ENCODE measurements at places on chromosomes 16 and 17.

DNA sequence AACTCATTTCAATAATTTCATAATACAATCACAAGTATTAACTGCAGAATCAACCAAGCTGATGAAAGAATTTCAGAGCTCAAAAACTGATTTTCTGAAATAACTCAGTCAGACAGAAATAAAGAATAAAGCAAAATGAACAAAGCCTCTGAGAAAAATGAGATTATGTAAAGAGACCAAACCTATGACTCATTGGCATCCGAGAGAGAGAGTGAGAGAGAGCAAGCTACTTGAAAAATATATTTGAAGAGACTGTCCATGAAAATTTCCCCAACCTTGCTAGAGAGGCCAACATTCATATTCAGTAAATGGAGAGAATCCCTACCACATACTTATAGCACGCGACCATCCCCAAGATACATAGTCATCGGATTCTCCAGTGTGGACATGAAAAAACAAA is 1376.4 kb downstream of the CDH11 start:
- no peak for DNase-seq

- DNase-seq = peak; percentile 71
Observed at GRCh38 chr16:47143677-47144558, at the start of gene NETO2. TSS of gene NETO2 (minus strand) at chr16:47143945. CDS start at chr16:47143612, 333 bp downstream.

DNA sequence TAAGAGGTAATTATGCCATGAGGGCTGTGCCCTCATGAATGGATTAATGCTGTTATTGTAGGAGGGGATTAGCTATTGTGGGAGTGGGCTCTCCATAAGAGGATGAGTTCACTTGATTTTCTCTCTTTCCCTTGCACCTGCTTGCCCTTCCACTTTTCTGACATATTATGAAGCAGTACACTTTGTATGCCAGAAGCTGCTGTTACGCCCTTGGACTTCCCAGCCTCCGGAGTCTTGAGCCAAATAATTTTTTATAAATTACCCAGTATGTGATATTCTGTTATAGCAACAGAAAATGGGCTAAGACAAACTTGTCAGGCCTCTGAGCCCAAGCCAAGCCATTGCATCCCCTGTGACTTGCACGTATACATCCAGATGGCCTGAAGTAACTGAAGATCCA is 38.4 kb downstream of the PSMD12 start:
- DNase-seq = no peak

GRCh38 chr17:15973016-15973415 is 26.5 kb downstream of the ZSWIM7 start:
- no peak for DNase-seq

GRCh38 chr16:57700781-57701551 is 6.4 kb downstream of the DRC7 start:
- no peak for DNase-seq

GRCh38 chr17:71480099-71480498 is 640.7 kb upstream of the SOX9 start:
- no peak for DNase-seq

- DNase-seq = no peak
Observed at GRCh38 chr16:58027161-58027915, 1.8 kb downstream of the MMP15 start.

DNA sequence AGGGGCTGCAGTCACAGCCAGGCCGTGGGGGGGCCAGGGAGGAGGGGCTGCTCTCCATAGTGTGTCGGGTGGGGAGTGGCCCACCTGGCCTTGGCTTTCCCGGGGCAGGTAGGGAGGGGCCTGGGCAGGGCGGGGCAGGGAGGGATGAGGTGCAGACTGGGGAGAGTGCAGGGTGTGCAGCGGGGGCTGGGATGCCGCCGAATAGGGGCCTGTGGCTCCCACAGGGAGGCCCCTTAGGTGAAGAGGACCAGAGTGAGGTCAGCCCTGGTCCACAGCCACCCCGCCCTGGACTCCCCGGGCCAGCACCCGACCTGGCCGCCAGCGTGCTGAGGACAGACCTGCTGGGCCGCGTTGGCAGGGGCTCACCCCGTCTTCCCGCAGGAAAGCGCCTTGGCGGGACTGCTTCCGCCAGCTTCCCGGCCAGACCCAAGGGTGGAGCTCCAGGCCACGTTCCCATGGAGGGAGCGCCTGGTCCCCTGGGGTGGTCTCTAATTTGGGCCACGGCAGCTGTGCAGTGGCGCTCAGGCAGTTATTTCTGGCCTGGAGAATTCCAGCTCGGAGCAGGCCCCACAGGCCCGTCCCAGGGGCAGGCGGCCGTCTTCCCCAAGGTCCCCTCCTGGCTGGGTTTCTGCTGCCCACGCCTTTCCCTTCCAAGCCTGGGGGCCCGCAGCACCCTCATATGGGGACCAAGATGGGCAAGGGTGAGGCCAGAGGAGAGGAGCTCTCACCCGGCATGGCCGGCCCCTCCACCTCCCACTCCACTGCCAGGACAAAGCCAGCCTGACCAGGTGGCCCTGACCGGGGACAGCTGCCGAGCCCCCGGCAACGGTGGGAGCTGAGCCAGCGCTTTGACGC is 27.9 kb downstream of the CACNA1H start:
- no peak for DNase-seq

DNA sequence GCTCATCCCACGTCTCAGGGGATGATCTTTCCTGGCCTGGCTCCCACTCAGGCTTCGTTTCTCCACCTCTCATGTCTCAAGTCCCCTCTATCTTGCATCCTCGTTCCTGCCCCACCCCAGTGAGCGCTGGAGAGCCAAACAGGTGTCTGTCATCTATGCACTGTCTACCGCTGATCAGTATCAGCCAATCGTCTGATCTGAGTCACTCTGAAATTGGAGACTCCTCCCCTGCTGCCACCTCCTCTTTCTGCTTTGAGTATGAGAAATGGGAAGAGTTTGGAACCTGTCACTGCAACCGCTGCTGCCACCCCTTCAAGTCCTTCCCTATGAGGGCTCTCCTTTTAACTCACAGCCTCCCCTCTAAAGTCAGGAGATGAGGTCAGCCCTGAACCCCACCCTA is 28.0 kb downstream of the FZD2 start:
- no peak for DNase-seq

DNA sequence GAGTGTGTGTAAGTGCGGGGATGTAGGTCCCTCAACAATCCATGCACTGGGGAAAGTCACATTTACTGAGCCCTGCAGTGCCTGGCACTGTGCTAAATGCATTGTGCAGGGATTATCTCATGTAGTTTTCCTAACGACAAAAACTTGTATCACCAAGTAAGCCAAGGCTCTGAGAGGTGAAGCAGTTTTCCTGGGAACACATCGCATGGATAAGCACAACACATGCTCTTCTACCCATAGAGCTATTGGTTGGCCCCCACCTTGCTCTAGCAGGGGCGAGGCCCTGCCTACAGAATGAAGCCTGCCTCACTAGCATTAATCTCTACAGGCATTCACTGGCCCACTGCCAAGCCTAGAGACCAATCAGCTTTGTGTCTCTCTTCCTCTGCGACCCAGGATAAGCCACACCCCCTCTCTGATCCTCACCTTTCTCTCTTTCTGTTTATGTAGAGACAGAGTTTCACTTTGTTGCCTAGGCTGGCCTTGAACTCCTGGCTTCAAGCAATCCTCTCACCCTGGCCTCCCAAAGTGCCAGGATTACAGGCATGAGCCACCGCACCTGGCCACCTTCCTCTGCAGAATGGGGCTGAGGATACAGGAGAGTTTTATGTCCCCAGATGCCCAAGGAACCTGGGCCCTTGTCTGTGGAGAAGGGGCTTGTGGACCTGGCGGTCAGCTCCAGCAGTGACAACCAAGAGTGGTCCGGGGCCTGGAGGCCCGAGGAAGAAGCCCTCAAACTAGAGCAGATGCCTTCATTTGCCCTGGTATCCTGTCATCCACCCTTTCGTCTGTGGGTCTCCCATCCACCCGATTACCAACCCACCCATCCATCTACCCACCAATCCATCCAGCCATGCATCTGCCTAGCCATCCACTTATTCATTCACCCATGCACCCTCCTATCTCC is 12.8 kb downstream of the CDH16 start:
- DNase-seq = peak; percentile 84

GRCh38 chr16:74035816-74036215 is 260.8 kb upstream of the PSMD7 start:
- DNase-seq = no peak

- DNase-seq = no peak
Observed at GRCh38 chr17:74599448-74599939, 7.4 kb upstream of the CD300LD start.

All from activated naive CD4-positive, alpha-beta T cell treated with anti-CD3 and anti-CD28 coated beads, Interleukin-2, amount 10 ng/mL, durations not matched to agents 7 days and 5 days (primary cell).